CD4-positive, alpha-beta memory T cell (primary cell): ENCODE measurements at places on chromosomes 4 and X.

DNA sequence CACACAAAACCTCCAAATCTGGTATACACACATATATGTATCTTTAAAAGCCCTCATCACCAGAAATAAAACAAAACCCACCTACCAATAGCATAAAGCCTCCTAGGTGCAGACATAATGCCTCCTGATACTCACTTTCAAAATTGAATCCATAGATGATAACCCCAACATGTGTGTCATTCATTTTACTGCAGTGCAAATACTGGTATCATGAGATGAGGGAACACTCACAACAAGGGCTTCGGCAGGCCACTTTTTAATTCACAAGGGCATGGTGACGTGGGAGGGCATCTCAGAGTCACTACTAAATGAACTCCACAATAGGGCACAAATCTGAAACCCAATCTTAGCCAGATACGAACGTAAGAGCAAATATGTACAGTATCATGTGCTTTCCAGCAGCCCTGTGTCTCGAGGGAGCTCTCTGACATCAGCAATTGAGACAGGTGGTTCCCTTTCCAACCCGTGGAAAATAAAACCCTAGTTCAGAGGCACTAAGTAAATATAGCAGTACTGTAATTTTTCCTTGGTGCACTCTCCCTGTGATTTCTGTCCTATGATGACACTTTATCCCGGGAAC is 14.1 kb upstream of the PPARGC1A start:
- H3K27ac ChIP-seq = no peak overlapping the region
- H3K27me3 ChIP-seq = no peaks in the 10 kb centered on the region
- H3K4me3 ChIP-seq = no peak overlapping the region
- DNase-seq = no peak
- H3K4me1 ChIP-seq = no peaks in the 10 kb centered on the region

DNA sequence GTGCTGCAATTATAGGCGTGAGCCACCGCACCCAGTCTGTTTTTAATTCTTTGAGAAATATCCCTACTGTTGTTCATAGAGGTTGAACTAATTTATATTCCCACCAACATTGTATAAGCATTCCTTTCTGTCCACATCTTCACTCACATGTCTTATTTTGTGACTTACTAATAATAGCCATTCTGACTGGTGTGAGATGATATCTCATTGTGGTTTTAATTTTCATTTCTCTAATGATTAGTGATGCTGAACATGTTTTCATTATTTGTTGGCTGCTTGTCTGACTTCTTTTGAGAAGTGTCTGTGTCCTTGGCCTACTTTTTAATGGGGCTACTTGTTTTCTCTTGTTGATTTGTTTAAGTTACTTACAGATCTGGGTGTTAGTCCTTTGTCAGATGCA is 310.9 kb upstream of the MAOA start:
- DNase-seq = no peak
- no peaks in the 10 kb centered on the region for H3K4me1 ChIP-seq
- no peak overlapping the region for H3K27ac ChIP-seq
- no peak overlapping the region for H3K4me3 ChIP-seq
- H3K27me3 ChIP-seq = no peaks in the 10 kb centered on the region

DNA sequence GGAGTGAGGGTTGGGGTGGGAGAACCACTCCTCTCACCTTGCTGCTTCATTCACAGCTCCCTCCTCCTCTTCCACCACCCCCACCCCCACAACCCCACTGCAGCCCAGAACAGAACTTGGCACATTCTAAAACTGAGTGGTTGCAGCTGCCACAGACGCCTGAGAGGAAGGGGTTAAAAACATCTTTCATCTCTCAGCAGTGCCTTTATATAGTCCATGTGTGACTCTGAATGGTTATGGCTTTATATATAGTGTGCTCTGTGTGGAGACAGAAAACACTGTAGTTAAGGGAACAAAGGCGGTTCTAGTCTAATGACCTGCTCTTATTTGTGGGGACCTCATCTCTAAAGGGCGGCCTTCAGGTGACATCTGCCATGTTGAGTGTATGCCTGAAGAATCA is 144.8 kb downstream of the BCOR start:
- DNase-seq = no peak
- no peaks in the 10 kb centered on the region for H3K27me3 ChIP-seq
- no peaks in the 10 kb centered on the region for H3K36me3 ChIP-seq
- no peak overlapping the region for H3K27ac ChIP-seq
- H3K4me1 ChIP-seq = peaks cover 5% of the 10 kb centered on the region
- H3K4me3 ChIP-seq = no peak overlapping the region

- H3K4me1 ChIP-seq = no peaks in the 10 kb centered on the region
- no peak overlapping the region for H3K27ac ChIP-seq
- no peak overlapping the region for H3K4me3 ChIP-seq
- DNase-seq = no peak
Observed at GRCh38 chr4:47519239-47519883, 34.3 kb downstream of the ATP10D start.

DNA sequence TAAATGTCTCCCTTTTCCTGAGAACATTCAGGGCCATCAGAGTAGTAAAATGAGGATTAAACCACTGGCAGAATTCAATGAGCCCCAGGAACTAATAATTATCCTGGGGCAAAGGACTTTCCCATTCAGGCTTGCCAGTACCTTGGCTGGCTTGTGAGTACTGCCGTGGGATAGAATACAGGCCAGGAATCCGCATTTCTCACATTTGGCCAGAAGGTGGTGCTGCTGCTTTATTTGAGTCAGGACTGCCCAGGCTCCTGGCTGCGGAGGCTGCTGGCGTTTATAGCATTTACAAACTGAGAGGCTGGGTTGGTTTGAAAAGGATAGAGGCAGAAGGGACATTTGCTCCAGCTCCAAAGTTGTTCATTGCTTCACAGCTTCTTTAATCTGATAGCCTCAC is 91.4 kb downstream of the RTL9 start:
- H3K4me1 ChIP-seq = no peaks in the 10 kb centered on the region
- no peaks in the 10 kb centered on the region for H3K36me3 ChIP-seq
- H3K4me3 ChIP-seq = no peak overlapping the region
- peak; percentile 38 for DNase-seq
- no peaks in the 10 kb centered on the region for H3K27me3 ChIP-seq
- no peak overlapping the region for H3K27ac ChIP-seq

GRCh38 chrX:79604364-79604763 is 237.2 kb upstream of the ITM2A start:
- H3K4me1 ChIP-seq = no peaks in the 10 kb centered on the region
- no peak overlapping the region for H3K27ac ChIP-seq
- no peak for DNase-seq

DNA sequence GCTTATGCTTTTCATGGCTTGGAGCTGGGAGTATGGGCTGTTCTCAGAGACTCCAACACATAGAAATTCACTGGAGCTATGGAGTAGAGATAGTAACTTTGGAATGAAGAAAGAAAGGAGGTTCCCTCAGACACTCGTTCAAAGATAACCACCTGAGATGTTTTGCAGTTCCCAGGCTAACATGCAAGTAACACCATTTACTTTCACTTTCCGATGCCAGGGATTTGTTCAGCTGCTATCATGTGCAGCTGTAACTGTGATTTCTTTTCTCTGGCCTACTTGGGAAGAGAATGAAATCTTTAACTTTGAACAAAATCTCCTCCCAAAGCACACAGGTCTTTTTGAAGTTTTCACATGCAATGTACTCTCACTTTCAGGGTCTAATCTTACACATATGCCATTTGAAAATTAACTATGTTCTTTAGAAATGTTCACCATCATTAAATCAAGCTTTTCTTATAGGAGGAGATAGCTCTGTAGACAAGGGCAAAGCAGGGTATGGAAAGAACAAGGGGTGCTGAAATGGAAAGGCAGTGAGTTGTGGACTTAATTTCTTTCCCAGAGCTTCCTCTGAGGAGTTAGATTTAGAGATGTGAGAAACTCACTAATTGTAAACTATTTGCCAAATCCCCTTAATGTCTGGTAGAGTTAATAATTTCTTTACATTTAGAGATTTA is 514.3 kb downstream of the PDHA2 start:
- no peak overlapping the region for H3K4me3 ChIP-seq
- no peak for DNase-seq
- H3K27me3 ChIP-seq = no peaks in the 10 kb centered on the region

DNA sequence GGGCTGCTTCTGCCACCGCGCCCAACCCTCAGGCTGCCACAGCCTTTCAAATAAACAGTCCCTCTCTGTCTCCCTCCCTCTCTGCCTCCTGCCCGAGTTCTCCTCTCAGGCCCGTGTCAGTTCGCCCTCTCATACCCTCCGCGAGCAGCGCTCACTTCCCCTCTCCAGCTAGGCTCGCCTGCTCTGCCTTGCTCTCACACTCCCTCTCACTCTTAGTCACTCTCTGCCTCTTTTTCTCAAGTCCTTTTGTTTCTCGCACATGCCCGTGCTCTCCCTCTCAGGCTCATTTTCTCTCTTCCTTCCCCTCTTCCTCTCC is 3.2 kb downstream of the EFNB1 start:
- H3K4me3 ChIP-seq = no peak overlapping the region
- no peaks in the 10 kb centered on the region for H3K27me3 ChIP-seq
- no peaks in the 10 kb centered on the region for H3K36me3 ChIP-seq
- no peak overlapping the region for H3K27ac ChIP-seq

DNA sequence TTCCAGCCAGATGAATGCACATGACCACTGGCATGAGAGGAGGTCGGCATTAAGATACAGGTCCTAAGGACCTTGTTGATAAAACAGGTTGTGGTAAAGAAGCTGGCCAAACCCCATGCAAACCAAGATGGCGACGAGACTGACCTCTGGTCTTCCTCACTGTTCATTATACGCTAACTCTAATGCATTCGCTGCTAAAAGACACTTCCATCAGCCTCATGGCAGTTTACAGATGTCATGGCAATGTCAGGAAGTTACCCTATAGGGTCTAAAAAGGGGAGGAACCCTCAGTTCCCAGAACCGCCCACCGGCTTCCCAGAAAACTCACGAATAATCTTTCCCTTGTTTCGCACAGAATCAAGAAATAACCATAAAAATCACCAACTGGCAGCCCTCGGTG is 182.4 kb downstream of the DHRSX start:
- H3K27me3 ChIP-seq = no peaks in the 10 kb centered on the region
- H3K27ac ChIP-seq = no peak overlapping the region
- DNase-seq = no peak
- H3K36me3 ChIP-seq = no peaks in the 10 kb centered on the region

DNA sequence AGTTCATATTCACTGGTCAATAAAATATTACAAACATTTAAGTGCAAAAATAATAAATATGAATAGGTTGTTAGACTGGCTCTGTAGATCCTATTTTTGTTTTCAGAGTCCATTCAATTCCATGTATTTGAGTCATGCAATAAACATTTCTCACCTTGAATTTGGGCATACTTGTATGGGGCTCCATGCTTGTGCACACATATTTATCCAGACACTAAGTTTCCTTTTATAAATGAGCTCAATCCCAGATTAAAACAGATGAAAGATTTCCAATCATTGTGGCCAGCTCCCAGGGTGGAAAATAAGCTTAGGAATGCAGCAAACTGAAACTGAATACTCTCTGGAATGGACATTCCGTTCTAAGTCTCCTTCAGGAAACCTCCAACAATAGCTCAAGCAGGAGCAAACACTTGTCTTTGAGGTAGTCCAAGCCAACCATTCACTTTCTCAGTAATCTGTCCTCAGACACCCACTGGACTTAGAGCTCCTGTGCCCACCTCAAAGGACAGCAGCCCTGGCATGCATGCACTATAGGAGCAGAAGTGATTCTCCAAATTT is 16.4 kb downstream of the DMD start:
- H3K36me3 ChIP-seq = no peaks in the 10 kb centered on the region
- no peak overlapping the region for H3K4me3 ChIP-seq
- H3K27me3 ChIP-seq = no peaks in the 10 kb centered on the region
- H3K27ac ChIP-seq = no peak overlapping the region

DNA sequence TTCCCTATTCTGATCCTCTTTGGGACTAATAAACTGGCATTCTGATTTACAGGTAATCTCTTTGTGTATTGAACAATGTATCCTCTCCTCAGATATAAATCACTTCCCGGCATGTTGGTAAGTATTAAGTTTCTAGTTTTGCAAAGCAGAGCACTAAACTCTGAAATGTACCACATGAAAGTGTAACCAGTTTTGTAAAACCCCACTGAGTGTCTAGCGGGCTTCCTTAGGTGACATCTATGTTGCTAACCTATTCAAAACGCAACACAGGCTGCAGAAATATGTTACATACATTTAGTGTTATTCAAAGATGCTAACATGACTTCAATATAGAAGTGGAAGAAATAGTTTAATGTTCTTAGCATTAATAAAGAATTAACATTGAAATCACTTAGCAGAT is 25.2 kb downstream of the DNAJB14 start:
- peak; percentile 30 for DNase-seq
- peaks cover 23% of the 10 kb centered on the region for H3K4me1 ChIP-seq
- peaks cover 10% of the 10 kb centered on the region for H3K36me3 ChIP-seq
- H3K4me3 ChIP-seq = no peak overlapping the region
- no peak overlapping the region for H3K27ac ChIP-seq
- no peaks in the 10 kb centered on the region for H3K27me3 ChIP-seq

- H3K4me3 ChIP-seq = no peak overlapping the region
- no peaks in the 10 kb centered on the region for H3K27me3 ChIP-seq
- no peak overlapping the region for H3K27ac ChIP-seq
- no peaks in the 10 kb centered on the region for H3K36me3 ChIP-seq
Observed at GRCh38 chrX:53281963-53282695, 745 bp upstream of the IQSEC2 start.

DNA sequence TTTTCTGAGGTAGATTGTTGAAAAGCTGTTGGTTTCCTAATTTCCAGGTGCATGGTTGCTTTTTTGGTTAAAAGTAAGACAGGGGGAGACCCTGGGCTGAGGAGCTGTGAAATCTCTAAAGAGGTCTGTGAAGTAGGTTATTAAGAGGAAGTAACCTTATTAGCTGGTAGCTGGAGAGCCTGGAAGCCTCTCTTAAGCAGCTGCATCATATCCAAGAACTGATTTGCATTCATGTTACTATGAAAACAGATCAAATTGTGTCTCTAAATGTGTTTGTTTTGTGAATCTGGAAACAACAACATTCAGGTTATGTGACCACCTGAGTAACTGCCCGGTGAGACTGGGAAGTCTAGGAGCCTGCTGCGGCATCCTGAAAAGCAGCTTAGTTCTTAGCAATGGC is 54.1 kb downstream of the ARHGAP10 start:
- no peak for DNase-seq
- no peak overlapping the region for H3K4me3 ChIP-seq
- H3K36me3 ChIP-seq = no peaks in the 10 kb centered on the region
- H3K27me3 ChIP-seq = no peaks in the 10 kb centered on the region

DNA sequence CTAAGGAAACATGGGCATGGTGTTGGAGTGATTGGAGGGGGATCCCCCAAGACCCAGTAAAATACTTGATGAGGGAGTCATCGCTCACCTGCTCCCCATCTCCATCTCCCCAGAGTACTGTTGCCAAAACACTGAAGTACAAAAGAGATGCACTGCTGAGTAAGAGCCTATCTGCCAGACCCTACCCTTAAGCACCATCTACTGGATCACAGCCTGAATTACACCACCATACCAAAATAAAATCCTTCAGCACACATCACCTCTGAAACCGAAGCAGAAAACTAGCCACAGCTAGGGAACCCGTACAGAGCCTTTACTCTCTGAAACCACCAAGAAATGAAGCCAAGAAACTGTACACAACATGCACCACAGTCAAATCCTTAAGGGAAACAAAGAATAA is 466.3 kb upstream of the ACTRT1 start:
- no peak overlapping the region for H3K4me3 ChIP-seq
- H3K27ac ChIP-seq = no peak overlapping the region
- H3K36me3 ChIP-seq = no peaks in the 10 kb centered on the region
- DNase-seq = no peak
